ENCODE measurements at places on chromosomes 1 and 21.

DNA sequence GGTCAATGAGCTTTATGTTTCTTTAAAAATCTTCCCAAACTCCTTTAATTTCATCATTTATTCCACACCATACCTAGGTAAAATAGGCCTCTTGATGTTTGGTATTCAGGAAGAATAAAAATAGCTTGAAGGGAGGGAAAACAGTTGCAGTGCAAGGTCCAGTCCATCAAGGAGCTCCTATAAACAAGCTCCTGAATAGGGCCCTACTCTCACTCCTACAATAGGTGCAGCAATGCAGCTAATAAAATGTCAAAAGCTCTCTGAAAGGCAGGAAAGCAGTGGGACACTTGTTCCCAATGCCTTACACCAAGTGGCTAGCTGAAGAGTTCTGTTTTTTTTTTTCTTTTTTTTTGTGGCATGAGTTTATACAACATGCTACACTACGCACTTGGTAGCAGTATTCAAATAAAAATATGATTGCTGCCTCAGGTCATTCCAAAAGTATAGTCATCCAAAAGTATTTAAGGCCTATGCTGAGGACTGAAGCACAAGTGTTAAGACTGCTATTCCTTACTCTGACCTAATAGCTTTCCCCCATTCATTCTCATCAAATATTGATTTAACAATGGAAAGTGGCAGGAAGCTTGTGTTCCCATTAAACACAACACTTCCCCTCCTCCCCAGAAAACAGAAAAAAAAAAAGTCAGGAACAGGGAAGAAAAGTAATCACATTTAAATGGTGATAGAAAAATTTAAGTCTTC, 9.8 kb downstream of the TEX38 start:
- DNase-seq = no peak

DNA sequence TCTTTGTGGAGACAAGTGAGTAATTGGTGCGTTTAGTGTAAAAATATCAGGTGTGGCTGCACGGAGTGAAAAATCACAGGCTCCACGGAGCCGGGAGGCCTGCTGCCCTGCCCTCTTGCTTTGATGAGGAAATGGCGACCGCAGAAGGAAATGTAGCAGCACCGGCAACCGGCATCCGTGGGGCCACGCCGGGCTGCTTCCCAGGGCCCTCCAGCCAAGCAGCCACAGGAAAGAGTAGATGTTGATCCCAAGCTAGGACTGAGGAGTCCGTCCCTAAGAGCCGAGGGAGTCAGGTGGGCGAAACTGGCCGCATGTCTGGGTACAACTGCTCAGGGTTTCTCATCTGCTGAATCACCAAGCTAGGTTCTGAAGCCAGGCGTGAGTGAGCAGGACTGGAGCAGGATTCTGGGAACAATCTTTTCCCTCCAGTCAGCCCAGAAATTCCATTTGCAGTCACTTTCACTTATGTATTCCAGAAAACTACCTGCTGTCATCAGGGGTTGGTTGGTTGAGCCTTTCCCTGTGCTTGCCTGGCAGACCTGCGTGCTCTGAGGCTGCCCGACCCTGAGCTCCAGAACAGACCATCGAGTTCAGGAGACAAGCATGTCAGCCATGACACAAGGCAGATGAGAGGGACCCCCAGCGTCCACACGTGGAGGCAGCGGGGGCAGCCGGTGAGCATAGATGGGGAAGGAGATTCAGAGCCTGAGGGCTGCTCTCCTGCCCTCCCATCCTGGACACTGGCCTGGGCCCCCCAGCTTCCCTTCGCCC, 5.8 kb upstream of the ITGB2 start:
- no peak for DNase-seq

DNA sequence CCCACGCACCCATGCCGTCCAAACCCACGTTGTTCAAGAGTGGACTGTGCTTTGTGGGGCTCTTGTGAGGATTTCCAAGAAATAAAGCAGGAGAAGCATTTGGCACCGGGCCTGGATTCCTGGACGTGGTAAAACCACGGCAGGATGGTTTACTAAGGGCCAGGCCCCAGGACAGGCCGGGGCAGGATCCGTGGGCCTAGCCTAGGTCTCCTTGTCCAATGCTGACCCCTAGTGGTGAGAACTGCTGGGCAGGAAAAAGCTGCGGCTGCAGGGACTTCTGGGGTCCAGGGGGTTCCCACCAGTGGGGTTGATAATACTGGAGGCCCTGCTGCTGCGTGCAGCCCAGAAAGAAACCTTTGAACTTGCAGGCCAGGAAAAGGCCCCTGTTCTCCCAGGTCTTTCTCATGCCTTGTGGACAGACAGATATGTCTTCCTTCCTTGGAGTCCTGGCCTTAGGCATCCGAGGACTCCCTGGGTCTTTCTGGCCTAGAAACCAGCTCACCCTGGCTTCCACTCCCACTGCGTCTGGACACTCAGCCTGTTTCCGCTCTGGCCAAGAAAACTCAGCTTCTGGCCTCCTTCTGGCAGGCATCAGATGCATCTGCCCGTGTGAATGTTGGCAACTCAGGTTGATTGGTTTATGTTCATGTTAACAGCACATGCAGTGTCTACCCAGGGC, 106.9 kb upstream of the TMEM51 start:
- peak; percentile 27 for DNase-seq

DNA sequence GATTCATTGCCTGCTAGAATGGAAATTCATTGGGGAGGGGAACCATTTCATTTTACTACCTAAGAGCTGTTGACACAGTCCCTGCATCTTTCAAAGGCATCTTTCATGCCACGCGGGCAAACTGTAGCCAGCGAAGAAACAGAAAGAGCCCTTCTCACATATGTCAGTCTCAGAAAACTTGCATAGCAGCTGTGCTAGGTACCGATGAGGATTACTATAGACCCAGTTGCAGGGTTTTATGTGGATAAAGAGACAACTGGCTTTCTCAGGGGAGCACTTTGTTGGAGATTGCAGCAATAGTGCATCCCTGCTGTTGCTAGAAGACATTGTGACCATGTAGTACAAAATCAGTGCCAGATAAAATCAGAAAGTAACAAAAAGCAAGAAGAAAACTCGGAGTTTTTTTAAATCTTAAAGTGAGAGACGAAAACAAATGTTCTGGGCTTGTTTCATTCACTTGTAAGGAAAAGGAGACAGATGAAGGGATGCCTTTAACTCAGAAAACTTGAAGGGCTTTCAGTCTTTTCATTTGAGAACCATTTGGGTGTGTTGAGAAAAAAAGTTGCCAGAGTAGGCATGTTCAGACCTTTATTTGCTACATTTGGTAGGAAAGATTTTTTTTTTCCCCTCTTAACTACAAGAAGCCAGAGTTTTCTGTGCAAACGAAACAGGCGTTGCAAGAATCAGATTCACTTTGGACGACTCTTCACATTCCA, 804.1 kb downstream of the USP25 start:
- no peak for DNase-seq

GRCh38 chr1:78834201-78834741, 172.3 kb downstream of the ADGRL4 start:
- no peak for DNase-seq

DNA sequence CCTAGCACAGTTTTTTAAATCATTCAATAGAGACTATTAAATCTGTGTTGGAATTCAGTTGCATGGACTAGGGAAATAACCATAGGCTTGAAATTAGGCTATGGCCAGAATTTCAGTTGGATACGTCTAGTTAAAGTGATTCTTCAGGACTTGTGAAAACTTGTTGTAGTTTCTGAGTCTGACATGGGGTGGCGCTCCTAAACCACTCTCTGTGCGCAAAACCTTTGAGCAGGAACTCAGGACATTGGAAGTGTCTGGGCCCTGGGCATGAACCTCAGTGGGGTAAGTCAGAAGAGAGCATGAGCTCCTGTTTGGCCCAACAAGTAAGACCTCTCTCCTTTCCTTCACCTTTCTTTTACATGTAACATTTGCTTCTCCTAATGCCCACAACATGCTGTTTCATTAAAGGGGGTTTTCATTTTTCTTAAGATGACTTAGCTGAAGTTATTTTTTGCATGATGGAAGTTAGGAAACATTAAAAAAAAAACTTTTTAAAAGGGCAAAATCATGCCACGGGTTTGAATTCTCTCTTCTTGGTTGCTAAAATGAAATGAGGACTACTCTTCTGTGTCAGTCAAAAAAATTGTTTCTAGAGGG, 17.1 kb upstream of the CCDC190 start:
- no peak for DNase-seq
